ENCODE measurements at places on chromosomes 11 and 22.

GRCh38 chr11:62024936-62025486 lies 57.6 kb upstream of the FTH1 start:
- no peaks in the 10 kb centered on the region for H3K36me3 ChIP-seq
- no peaks in the 10 kb centered on the region for H3K4me1 ChIP-seq
- H3K4me3 ChIP-seq: no peak overlapping the region
- peak overlapping the region; percentile 12 for H3K27ac ChIP-seq

GRCh38 chr11:36574486-36574885 lies 6.7 kb downstream of the RAG1 start:
- H3K36me3 ChIP-seq: no peaks in the 10 kb centered on the region
- no peak for DNase-seq
- H3K27me3 ChIP-seq: no peaks in the 10 kb centered on the region
- H3K27ac ChIP-seq: no peak overlapping the region

- H3K4me3 ChIP-seq: no peak overlapping the region
- no peaks in the 10 kb centered on the region for H3K27me3 ChIP-seq
- no peaks in the 10 kb centered on the region for H3K4me1 ChIP-seq
- no peak for DNase-seq
These were observed 140.7 kb downstream of the LUZP2 start for GRCh38 chr11:24637520-24637919.

DNA sequence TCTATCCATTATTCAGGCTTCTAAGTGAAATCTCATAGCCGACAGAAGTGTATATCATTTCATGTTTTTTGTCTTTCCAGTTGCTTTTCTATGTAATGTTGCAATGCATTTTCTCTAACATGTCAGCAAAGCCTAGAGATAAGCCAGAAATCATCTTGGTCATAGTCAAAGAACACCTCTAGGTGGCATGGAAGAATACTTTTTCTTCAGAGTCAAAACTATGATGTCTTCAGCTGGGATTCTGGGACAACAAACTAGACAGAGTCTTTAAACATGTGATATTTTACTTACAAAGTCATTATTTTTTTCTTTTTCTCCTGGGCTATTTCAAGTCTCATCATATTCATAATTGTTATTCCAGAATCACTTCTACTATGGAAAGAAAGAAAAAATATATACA lies 4.4 kb downstream of the GAS2 start:
- no peaks in the 10 kb centered on the region for H3K27me3 ChIP-seq
- H3K36me3 ChIP-seq: no peaks in the 10 kb centered on the region
- H3K4me3 ChIP-seq: no peak overlapping the region
- H3K4me1 ChIP-seq: peaks cover 3% of the 10 kb centered on the region

DNA sequence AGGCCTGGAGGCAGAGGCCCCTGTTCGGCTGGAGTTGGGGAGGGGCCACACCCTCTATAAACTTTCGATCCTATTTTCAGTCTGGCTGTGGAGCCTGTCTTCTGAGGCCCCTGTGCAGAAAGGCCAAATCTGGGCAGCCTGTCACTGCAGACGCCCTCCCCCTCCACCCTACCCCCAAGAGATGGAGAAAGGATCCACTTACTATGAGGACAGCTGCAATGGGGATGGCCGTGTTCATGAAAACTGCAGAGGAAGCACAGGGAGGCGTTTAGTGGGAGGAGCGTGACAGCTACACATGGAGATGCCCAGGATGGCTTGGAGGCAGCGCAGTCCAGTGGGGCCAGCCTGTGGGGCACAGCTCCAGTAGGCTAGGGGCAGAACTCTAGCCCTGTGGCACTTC lies 43.5 kb upstream of the KCNJ11 start:
- H3K36me3 ChIP-seq: no peaks in the 10 kb centered on the region
- H3K27ac ChIP-seq: peak overlapping the region; percentile 9
- H3K4me3 ChIP-seq: no peak overlapping the region
- DNase-seq: no peak
- no peaks in the 10 kb centered on the region for H3K27me3 ChIP-seq

DNA sequence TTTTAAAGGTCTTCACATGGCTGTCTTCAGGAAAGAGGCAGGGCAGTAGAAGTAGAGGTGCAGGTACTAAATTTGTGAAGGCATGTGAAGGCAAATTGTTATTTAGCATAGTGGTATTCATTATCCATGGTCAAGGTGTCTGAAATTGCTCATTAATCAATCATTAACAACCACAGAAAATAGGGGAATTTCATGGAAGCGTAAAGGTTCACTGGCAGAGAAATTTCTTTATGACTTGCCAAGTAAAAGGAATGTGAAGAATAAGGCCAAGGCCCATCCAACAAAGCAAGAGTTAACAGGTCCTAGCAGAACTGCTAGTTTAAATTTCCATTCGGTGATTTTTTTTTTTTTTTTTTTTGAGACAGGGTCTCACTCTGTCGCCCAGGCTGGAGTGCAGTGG lies 59.0 kb downstream of the RSF1 start:
- no peak for DNase-seq
- no peaks in the 10 kb centered on the region for H3K4me1 ChIP-seq
- H3K27ac ChIP-seq: no peak overlapping the region

DNA sequence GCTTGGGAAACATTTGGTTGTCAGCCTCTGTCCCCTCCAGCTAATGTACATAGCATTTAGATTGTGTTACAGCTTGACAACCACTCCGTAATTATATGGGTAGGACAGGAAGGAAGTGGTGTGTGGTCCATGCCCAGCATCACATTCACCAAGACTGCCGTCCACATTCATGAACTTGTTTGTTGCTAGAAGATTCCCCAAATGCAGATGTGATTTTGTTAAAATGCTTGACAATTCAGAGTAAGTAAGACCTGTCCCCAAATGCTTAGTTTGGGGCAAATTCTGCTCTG lies 1482.7 kb downstream of the TBC1D22A start:
- no peak overlapping the region for H3K4me3 ChIP-seq
- H3K36me3 ChIP-seq: no peaks in the 10 kb centered on the region
- DNase-seq: no peak
- H3K27ac ChIP-seq: no peak overlapping the region
- H3K4me1 ChIP-seq: no peaks in the 10 kb centered on the region
- H3K27me3 ChIP-seq: no peaks in the 10 kb centered on the region

GRCh38 chr22:41461901-41462300 lies 6.6 kb downstream of the PHF5A start:
- H3K36me3 ChIP-seq: peaks cover 92% of the 10 kb centered on the region
- no peaks in the 10 kb centered on the region for H3K27me3 ChIP-seq
- H3K4me3 ChIP-seq: no peak overlapping the region
- DNase-seq: no peak

GRCh38 chr22:28441720-28442263 lies 237.8 kb downstream of the TTC28 start:
- no peak for DNase-seq
- no peaks in the 10 kb centered on the region for H3K4me1 ChIP-seq
- H3K36me3 ChIP-seq: no peaks in the 10 kb centered on the region
- no peaks in the 10 kb centered on the region for H3K27me3 ChIP-seq
- peak overlapping the region; percentile 83 for H3K4me3 ChIP-seq
- peak overlapping the region; percentile 87 for H3K27ac ChIP-seq

- no peaks in the 10 kb centered on the region for H3K27me3 ChIP-seq
- H3K4me1 ChIP-seq: no peaks in the 10 kb centered on the region
- peak overlapping the region; percentile 57 for H3K27ac ChIP-seq
- no peaks in the 10 kb centered on the region for H3K36me3 ChIP-seq
- H3K4me3 ChIP-seq: peak overlapping the region; percentile 51
These were observed 884 bp downstream of the IL10RA start for GRCh38 chr11:117986981-117987574.

DNA sequence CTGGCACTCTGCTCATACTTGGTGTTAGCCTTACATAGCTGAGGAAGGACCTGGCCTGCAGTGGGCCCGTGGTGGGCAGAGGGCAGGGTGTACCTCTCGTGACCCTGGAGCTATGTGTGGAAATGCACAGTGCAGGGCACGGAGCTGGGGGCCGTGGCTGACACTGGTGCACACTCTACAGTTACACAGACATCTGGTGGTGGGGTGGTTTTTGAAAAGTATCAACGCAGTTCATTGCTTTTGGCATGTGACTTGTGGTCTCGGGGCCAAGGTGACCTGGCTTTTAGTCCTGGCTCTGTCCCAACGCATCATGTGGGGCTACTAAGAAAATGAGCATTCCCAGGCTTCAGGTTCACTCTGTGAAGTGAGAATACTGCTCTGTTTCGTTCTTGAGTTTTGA lies 553.6 kb downstream of the NTM start:
- H3K27ac ChIP-seq: no peak overlapping the region
- H3K36me3 ChIP-seq: no peaks in the 10 kb centered on the region
- H3K4me1 ChIP-seq: no peaks in the 10 kb centered on the region
- DNase-seq: no peak
